ENCODE measurements at places on chromosomes 4 and X. TPM values are rescaled to one million over a fixed set of nuclear protein-coding genes. Genes with fewer than 3 reads are reported as not detected.

- DNase-seq = peak; percentile 96
Measured at GRCh38 chr4:134027931-134028330, 173.7 kb downstream of the PABPC4L start.

DNA sequence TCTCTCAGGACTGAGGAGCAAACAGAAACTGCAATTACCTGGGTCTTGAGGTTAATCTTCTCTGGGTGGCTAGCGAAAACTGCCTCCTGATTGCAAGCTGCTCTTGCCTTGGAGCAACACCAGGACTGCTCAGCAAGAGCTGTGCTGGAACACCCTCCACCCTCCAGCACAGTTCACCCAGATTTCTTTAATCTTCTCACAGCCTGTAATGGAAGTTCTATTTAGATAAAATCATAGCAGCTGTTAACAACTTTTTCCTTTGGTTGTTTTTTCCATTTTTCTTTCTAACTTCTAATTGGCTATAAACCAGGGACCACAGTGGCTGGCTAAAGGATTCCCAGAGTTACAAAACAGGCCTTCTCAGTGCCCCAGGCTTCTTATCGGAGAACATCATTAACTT, 36.3 kb downstream of the OPHN1 start:
- no peak for DNase-seq

DNA sequence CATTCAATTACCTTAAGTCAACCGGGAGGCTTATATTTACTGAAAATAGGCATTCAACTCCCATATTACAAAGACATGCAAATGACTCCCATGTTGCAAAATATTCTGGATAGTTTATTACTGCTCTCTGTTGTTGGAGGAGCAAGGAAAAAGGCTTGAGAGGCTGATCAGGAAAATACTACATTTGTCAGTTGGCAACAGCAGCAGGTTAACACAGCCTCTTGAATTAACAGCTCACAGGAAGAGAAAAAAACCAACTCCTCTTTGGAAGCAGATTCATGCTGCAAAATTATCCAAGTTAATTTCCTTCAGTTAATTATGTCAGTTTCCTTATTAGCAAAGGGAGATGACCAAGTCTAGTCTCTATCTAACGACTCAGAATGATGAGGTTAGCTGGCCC, 238.9 kb downstream of the MAML3 start:
- DNase-seq = no peak

DNA sequence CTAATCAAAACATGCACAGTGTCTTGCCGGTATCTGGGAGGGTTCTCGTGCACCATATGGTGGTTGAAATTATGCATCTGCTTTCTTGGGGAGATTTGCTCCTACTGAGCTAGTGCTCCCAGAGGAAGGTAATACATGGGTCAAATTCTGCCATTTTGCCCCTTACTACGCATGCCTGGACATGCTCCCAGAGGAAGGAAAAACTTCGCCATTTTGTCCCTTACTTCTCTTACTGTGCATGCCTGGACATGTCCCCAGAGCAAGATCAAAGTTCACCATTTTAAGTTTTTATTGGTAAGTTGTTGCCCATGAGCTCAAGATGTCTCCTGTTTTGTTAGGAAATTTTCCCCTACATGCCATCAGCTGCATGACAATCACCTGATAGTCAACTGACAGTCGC, 252.1 kb upstream of the KLHL4 start:
- DNase-seq = no peak

GRCh38 chr4:88859191-88859812, 161.7 kb upstream of the NAP1L5 start:
- DNase-seq = no peak

DNA sequence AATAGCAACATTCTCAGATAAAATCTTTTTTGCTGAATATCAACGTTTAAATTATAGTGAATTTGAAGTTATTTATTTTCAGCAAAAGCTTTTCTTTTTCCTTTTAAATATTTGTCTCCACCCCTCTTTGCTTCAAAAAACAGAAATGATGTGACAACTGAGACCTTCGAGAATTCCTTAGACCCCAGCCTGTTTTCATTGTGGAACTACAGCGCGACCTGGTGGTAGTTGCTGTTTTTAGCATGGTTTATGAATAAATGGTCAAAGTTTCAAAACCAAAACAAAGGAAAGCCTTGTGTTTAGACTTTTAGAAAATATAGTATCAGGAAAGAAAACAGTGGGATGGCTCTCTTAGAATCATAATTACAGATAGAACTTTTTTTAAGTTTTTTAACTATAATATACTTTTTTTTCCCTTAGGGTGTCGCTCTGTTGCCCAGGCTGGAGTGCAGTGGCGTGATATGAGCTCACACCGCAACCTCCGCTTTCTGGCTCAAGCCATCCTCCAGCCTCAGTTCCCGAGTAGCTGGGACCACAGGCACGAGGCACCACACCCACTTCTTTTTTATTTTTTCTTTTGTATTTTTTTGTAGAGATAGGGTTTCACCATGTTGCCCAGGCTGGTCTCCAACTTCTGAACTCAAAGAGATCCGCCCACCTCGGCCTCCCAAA, 26.8 kb upstream of the TMEM184C start:
- DNase-seq = peak; percentile 41

- DNase-seq = no peak
Measured at GRCh38 chr4:114052227-114052626, 72.8 kb upstream of the ARSJ start.

GRCh38 chr4:157674699-157675098, 454.2 kb downstream of the GRIA2 start:
- DNase-seq = no peak

DNA sequence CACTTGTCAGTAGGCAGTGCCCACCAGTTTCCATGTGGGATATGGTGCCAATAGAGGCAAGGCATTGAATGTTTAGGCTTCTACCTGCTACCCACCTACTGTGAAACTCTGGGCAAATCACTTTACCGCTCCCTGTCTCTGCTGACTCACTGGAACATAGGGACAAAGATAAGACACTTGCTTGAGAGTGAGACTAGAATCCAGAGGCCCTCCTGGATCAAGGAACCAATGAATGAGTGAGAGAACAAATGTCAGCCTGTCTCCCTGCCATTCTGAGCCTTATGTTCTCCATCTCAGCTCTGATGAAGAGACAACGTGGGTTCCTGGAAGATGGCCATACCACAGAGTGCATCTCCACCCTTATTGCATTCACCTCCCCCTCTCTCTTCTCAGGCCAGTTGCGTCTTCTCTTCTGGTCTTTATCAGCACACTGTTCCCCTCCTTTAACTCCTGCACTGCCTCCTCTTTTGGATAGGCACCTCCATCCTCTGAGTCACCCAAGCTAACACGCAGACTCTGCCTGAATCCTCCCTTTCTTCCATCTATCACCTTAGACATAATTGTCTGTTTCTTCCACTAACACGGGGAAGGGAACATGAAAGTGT, 15.4 kb upstream of the PRRG3 start:
- no peak for DNase-seq

DNA sequence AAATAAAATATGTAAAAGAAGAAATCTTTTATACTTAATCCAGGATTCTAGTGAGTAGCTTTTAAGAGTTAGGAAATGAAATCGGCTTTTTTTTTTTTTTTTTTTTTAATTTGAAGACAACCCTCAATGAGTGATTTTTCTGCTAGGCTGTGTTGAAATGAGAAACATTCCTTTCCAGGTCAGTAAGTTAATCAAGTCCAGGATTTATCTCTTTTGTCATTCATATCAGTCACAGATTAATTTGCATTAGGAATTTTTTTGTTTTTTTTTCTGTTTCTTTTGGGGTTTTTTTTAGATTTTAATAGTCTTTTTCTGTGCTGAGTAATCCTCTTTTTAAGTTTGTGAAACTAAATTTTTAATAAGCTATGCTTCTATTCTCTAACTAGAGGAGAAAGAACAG, 448.1 kb downstream of the ADGRL3 start:
- DNase-seq = no peak

DNA sequence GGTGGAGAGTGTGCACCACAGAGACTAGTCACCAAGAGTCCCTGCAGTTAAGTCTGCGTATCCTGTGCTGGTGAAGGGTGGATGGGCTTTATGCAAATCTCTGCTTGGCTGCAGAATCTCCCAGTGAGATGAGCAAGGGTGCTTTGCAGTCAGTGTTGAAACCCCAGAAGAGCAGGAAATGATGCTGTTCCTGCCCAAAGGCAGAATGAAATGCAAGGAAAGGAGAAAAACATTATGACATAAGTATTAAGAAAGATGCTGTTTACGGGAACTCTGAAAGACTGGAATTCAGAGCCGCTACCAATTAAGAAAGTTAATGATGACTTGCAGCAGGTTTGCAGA, 25.4 kb upstream of the ACSL1 start:
- DNase-seq = peak; percentile 2

DNA sequence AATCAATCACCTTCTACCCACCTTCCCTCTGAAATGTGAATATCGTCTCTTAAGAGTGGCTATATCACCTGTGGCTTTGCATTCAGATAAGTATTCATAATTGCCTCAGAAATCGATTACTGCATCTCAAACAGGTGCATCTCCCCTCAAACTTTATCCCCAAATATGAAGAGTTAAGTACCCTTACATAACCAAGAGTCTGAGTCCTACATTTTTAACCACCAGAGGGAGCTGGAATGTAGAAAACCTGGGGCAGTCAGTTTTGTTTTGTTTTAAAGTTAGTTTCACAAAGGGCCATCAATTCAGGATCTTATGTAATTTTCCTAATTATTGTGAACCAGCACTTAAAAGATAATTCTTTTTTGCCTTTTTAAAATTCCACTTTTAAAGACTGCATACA, 5.7 kb downstream of the TCEANC start:
- peak; percentile 47 for DNase-seq

GLRB gene
- total RNA-seq = 9.4 TPM

PGAM4 gene
- total RNA-seq = not detected

HPGDS gene
- not detected for total RNA-seq

P2RY10 gene
- total RNA-seq = not detected

SATL1 gene
- total RNA-seq = not detected

GSX2 gene
- total RNA-seq = not detected

ARMCX5 gene
- total RNA-seq = 10.8 TPM

RAPGEF2 gene
- total RNA-seq = 27.0 TPM
